Activated naive CD4-positive, alpha-beta T cell treated with anti-CD3 and anti-CD28 coated beads, Interleukin-2, amount 10 ng/mL, durations not matched to agents 7 days and 5 days (primary cell): ENCODE measurements at places on chromosomes 11 and 22.
A peak's percentile ranks its signal among the peaks of the same experiment; 100 is the strongest.

DNA sequence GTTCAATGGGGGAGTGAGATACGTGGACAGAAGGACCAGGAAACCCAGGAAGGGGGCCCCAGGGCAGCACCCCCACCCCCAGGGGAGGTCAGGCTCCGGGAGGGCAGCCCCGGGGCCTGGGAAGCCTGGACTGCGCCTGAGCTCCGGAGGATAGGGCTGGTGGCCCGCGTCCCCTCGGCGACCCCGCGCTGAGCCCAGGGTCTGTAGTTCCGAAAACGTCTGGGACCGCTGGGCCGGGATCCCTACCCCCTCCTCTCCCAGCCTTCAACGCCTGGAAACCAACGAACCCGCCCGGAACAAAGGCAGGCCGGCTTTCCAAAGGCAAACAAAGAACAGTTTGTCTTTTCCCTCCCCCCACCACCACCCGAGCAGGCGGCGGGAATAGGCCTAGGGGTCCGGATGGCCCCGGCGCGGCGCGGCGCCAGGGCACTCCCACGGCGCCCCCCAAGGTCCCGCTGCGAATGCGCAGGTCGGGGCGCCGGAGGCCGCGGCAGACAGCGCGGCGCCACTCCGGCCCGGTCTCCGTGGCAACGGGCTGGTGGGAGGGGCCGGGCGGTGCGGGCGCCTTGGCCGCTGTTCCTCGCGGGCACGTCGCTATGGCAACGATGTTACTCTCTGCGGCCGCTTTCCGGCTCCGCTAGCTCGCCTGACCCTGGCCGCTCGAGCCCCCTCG is 58.5 kb downstream of the IGLL1 start:
- DNase-seq, result peak; percentile 77

- no peak for DNase-seq
Measured at GRCh38 chr11:120778685-120779490, 245.0 kb upstream of the TBCEL start.

GRCh38 chr11:11070976-11071375 is 213.1 kb upstream of the ZBED5 start:
- DNase-seq, result no peak

DNA sequence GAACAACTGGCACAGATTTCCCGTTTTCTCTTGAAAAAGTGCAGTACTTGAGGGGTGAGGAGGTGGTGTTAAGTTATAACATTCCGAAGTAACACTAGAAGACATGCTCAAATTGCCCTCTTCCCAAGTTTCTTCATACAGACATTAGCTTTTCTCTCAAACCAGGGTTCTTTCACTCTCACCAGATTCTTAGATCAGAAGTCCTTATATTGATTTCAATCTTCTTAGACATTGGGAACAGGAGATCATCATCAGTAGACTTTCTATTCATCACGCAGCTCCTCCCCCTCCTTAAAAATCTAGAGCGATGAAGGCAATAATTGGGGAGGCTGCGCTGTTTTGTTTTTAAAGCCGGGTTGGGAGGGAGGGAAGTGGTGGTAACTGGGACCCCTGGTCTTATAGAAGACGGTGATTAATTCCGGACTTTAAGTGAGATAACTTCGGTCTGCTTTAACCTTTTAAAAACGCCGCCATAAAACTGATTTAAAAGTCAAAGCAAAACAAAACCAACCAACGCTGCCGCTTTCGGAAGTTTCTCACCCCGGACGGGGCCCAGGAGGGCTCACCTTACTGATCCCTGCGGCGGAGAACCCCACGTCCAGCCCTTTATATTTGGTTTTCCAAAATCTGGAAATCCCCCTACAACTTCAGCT is 665 bp downstream of the USP28 start:
- peak; percentile 64 for DNase-seq

DNA sequence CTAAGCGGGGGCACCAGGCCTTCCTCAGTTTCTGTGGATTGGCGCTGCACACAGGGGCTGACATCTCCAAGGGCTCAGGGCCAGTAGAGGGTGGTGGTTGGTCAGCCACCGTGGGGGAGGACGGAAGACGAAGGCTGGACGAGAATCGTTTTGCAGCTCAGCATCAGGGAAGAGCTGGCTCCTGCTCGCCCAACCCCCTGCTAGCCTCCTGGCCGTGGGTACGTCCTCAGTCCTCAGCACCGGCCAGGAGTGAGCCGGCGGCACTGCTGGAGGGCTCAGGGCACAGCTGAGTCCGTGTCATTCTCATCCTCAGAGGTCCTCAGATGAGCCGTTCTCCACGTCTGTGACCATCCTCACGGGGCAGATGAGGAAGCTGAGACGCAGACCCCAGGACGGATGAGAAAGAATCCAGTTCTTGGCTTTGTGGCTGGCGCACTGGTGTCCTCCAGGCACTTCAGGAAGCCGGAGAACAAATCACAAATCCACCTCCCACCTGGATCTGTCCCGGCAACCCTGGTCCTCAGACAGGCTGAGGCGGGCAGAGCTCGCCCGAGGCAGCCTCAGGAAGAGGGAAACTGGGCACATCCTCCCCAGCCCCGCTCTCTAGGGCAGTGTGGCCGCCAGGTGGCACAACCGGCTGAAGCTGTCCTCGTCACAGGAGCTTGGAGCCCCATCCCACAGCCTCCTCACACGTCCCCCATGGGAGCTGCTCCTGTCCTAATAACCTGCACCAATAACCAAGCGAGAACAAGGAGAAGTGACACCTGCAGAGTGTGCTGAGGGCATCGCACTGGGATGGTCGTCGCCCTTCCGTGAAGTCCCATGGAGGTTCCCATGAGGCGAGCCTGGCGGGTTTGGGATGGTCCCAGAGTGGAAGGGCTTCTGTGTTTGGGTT is 393.7 kb downstream of the BRD1 start:
- no peak for DNase-seq

DNA sequence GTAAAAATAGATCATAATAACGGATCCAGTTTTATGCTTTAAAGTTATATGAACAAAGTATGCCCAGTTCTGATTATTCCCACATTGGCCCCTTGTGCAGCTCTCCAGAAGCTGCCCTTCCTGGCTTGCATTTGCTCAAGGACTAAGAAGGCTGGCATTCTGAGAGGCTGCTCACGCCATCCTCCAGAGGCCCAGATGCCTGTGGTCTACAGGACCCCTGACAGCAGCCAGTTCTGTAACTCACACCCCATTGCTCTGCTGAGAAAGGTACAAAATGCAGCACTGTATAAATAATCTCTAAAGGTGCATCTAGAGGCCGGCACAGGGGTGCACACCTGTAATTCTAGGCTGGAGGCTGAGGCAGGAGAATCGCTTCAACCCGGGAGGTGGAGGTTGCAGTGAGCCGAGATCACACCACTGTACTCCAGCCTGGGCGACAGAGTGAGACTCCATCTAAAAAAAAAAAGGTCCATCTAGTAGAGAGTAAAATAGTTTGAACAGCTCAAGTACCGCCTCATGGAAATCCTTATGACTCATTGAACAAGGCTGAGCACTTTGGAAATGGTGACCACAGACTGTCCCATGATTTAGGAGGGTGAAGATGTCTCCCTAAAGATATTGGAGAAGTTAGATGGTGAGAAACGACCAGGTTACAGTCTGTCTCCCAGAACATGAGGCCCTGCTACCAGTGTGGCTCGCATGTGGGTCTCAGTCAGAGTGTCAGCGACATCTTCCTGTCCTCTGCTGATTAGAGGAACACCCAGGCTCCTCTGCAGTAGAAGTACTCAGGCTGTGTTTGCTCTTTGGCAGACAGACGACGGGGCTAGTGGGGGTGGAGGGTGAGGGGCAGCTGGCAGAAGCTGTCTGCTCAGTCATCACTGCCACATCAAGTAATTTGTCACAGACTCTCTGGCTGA is 56.3 kb downstream of the KREMEN1 start:
- DNase-seq, result no peak

- DNase-seq, result no peak
Measured at GRCh38 chr22:37112084-37112728, 2.7 kb upstream of the TMPRSS6 start.

- no peak for DNase-seq
Measured at GRCh38 chr22:35174401-35175038, 82.8 kb upstream of the HMGXB4 start.

DNA sequence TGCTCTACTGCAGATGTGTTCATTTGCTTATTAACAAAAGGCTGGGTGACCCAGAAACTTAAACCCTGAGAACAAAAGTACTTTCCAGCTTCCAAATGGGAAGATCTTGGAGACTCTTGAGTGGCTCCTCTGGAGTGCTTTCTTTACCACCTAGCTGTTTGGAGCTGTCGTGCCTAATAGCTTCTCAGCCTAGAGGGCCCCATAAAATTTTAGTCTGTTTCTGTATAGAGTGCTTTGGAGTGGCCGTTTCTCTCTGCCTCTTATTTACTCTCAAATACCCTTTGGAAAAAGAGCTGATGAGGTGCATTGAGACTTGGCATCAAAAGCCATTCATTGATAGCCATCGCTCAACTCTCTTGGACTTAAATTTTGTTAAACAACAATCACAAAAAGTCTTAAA is 50.7 kb downstream of the ZNRF3 start:
- no peak for DNase-seq

- DNase-seq, result no peak
Measured at GRCh38 chr11:83819931-83820549, 533.9 kb upstream of the CCDC90B start.

DNA sequence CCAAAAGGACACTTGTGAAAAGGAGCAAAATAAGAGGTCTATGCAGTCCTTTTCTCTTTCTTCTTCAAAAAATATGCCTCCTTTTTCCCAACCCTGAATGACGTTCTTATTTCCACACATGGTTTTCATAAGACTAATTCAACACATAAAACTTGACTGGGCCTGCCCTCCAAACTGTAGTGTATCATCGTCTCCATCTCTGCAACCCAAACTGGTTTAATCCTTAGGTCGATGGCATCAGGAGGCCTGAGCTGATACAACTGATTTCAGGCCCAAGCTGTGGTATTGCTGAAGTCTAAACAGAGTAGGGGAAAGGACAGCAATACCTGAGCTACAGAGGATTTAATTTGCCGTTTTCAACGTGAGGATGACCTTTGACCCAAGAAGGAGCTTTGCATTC is 130.0 kb upstream of the MTNR1B start:
- DNase-seq, result no peak

DNA sequence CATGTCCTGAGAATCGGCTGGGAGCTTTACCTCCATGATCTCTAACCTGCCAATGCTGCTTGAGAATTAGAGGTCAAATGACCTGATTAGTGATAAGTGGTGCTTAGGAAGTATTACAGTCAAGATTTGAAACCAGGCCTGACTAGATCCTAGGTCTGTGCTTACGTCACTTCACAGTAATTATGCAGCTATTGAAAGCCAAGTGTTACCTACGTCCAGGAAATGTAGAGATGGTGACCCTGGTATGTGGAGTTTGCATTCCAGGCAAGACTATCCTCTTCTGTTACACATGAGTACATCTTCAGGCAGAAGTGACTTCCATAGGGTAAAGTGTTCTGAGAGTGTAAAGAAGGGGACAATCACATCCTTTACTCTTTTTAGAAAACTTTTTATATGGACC is 530.4 kb upstream of the TENM4 start:
- no peak for DNase-seq

GRCh38 chr11:6717426-6717825 is 34.3 kb upstream of the MRPL17 start:
- DNase-seq, result no peak

- DNase-seq, result no peak
Measured at GRCh38 chr11:59479906-59480305, 6.8 kb downstream of the OR4D10 start.

- no peak for DNase-seq
Measured at GRCh38 chr22:30167296-30167695, 79.3 kb downstream of the LIF start.

- no peak for DNase-seq
Measured at GRCh38 chr11:63877658-63878241, 38.8 kb downstream of the MARK2 start.
